ENCODE measurements at places on chromosomes 2 and 18.

DNA sequence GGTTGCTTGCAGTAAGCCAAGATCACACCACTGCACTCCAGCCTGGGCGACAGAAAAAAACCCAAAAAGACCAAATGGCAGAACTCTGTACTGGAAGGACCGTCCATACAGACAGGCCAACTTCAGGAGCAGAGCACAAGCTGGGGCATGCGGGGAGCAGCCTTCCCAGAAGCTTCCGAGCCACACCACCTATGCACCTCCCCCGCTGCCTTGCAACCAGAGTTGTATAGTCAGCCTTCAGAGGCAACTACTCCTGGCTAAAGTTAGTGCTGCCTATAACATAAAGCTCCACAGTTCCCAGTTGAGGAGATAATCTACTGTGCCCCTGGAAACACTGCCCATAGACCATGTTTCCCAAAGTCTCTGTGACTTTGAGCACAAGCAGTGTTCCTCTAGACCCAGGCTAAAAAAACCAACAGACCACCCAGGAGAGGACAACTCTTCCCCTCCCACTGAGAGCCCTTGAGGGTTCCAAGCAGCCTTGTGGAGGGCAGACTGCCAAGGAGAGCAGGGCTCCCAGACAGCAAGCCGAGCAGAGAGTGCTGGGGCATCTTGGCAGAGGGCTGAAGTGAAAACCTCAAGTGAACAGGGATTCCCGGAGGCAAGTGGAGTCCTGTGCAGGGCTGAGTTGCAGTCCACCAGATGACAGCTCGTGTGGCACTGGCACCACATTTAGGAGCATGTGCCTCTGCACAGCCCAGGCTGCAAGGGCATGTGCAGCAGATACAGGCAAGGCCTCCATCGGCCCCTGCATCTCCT is 6.8 kb downstream of the SFT2D3 start:
- DNase-seq = no peak

DNA sequence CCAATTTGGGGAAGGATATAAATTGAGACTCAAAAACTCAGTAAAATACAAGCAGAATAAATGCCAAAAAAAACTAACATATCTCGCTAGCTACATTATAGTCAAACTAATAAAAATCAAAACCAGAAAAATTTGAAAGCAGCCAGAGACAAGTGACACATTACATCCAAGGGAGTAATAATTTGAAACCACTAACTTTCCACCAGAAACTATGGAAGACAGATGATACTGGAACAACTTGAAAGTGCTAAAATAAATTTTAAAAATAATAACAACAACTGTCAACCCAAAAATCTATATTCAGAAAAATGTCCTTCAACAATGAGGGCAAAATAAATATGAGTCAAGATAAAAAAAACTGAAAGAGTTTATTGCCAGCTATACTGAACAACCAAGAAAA is 110.7 kb downstream of the EVA1A start:
- no peak for DNase-seq

GRCh38 chr2:173823543-173823939 is 141.6 kb downstream of the SP3 start:
- DNase-seq = no peak

GRCh38 chr2:169803480-169803879 is 4.8 kb downstream of the SSB start:
- DNase-seq = no peak

GRCh38 chr18:5824370-5824984 is 70.8 kb downstream of the TMEM200C start:
- no peak for DNase-seq

- peak; percentile 84 for DNase-seq
Observed at GRCh38 chr2:231612456-231613330, 20.0 kb downstream of the TEX44 start.

DNA sequence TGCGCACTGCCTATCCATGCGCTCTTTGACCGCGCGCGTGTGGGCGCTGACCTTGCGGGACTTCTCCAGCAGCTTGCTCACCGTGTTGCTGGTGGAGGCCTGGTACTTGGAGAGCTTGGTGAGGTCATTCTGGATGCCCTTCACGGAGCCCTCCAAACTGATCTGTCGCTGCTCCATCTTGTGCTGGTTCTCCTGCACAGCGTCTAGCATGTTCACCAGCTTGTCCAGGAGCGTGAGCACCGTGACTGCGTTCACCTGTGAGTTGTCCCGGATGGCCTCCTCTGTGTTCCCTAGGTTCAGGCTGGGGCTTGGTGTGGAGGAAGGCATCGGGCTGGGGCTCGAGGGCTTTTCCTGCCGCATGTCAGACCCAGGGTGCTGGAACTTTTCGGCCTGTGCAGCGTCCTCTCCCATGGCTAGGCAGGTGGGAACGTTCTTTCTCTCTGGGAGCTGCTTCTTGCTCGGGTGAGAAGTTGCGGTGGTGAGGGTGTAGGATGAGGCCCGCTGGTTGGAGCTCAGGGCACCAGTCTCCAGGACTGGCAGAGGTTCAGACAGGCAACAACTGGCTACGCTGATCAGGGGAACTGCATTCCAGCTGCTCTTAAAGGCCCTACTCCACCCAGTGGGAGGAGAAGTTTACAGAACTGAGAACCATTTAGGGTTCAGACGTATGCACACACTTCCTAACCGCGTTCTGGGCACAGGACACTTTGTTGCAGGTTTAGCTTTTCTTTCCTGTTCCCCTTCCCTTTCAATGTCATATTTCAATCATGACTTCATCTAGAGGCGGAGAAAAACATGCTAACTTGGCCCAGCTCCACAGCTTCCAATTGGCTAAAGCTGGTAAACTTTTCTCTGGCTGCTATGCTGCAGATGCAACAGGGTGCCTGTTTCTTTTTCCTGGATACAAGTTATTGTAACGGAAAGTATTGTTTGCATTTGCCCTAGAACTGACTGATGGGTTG is at the start of gene CAVIN2:
Gene CAVIN2 (minus strand): TSS at position 574 of the 962 bp plus-strand sequence. CDS start 163 bp downstream, at position 411.
- no peak for DNase-seq

DNA sequence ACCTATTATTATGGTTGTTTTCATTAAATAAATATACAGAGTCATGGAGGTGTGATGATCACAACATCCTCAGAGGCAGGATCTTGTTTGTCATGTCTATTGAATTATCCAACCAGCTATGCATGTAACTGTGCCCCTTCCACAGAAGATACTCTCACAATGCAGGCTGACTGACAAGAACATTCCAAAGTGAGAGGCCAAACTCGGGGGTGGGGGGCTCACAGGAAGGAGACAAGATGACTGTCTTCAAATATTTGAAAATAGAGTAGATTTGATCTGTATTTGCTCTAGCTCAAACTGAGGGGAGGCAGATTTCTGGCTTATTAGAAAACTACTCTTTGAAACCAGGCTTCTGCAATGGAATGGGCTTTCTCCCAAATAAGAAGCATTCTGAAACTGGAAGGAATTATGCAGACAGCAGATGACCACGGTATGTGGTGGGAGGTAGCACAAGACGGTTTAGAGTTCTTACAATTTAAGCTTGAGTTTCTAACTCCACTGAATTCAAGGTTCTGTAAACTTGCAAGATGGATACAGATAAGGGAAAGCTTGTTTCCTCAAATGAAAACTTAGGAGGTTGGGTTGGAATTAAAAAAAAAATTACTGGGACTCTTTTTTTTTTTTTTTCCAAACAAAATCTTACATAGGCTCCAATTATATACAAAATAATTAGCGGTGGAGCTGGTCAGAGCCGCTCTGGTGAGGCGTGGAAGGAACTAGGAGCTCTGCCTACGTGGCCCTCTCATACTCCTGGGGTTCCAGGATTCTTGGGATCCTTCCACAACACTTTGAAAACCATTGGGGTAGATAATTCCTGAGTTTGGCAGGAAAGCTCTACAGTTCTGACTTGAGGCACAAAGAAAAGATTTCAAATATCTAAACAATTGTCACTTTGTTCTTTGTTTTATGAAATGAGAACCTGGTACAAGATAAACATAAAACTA is 79.3 kb downstream of the PLA2R1 start:
- no peak for DNase-seq
